ENCODE measurements at places on chromosomes 16 and 17.

DNA sequence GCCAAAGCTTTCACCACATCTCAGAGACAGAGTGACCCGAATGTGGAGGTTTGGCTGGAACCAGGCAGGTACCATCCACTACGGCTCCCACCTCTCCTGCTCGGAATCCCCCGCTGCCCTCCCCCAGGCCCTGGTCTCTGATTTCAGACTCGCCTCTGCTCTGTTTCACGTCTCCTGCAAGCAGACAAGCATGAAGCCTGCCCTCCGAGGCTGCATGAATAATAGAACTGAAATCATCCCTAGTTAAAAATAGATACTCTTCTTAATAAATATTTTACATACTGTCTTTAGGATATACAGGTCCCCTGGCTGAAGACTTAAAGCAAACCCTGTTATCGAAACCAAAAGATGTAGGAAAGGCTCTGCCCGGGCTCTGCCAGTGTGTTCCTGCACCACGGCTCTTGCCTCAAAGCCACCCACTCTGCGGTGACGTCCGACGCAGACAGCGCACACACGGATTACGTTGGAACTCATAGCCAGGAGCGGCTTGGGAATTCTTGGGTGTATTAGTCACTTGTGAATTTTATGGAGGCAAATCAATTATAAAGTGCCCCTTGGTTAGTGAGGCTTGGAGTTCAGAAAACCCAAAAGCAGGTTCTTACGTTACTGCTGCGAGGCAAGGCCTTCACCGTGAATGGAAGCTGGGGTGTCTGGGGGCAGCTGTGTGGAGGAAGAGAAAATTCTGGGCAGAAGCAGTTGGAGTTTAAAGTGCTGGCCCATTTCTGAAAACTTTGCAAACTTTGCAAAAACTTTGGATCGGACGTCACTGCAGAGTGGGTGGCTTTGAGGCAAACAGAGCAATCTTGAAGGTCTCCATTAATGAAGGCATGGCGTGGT lies 25.6 kb upstream of the NPTX1 start:
- no peak for DNase-seq

DNA sequence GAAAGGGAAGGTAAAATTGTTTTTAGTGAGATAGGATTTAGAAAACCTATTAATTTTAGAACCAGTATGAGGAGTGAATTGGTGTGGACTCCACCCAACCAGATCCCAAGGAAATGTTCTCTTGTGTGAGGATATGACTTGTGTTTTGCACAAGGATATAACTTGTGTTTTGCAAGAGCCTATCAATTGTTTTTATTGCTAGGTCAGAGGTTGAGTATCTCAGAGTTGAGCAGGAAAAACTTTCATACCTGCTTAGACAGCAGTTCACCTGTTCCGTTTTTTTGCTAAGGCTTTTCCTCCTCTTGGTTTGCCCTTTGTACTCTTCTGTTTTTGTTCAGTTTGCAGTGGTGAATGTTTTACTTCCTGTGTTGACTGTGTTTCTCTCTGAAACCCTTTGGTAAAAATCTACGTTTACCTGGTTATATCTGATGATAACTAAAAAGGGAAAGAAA lies 5.1 kb downstream of the NBR1 start:
- no peak for DNase-seq

DNA sequence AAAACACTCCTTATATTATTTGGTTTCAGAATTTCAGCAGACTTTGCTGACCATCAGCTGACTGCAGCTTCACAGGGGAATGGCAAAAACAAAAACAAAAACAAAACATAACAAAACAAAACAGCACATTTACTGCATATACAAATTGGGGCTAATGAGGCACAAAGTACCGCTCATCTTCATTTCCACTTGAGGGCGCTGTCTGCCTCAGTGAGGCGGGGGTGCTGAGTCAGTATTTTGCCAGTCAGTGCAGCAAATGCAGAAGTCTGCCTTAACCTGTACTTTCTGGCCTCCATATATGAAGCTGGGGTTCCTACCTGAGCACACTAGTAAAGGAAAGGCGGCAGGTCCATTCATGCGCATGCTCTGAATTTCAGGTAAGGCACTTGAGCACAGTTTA lies 13.5 kb upstream of the DYNLRB2 start:
- DNase-seq = no peak

DNA sequence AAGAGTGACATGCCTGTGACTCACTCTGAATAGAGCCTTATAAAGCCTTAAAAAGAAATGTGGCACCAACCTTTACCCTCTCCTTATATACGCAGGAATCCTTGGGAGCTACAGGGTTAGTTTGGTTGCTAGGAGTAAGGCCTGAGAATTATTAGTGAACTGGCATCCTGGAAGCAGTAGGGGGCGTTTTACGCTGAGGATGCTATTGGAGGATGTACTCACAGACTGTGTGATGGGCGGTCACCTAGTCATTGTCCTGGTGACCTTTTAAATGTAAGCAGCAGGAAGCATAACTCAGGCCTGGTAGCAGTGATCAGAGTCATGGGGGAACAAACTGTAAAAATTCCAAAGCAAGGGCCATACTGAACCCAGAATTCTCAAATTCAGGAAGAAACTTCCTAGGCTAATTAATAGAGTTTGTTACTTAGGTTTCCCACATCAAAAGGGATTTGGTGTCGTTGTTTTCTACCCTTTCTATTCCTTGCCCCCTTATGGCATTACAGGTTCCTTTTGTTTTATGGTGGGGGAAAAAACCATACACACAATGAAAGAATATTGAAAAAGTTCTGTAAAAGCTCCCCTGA lies 153.8 kb downstream of the SNX11 start:
- DNase-seq = no peak

DNA sequence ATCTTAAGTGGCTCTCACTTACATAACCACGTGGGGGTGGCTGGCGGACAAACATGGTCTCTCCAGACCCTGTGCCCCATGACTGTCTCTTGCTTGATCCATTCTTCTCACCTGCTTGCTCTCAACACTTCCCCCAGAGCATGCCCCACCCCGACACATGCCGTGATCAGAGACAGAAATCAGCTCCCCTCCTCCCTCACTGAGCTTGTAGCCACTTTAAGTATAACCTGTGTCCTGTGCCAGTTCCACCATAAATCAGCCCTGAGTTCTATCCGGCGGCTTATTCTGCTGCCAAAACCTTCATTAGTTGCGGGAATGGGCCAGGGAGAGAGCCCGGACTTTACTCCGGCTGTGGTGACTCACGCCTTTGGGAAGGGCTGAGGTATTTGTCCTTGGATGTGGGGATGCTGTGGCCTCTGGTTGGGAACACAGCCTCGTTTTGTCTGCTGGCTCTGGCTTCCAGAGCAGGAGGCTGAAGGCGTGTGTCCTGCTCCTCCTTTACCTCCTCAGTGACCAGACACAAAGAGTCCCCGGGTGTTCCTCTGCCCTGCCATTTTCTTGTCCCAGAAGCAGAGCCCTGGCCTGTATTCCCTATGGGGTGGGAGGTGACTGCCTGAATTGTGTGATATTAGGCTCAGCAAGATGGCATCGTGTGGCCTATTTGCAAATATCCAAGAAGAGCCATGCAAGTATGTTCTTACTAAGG lies 21.1 kb downstream of the ANKRD40 start:
- no peak for DNase-seq

GRCh38 chr17:32998887-32999228 lies 7.2 kb downstream of the SPACA3 start:
- peak; percentile 16 for DNase-seq

DNA sequence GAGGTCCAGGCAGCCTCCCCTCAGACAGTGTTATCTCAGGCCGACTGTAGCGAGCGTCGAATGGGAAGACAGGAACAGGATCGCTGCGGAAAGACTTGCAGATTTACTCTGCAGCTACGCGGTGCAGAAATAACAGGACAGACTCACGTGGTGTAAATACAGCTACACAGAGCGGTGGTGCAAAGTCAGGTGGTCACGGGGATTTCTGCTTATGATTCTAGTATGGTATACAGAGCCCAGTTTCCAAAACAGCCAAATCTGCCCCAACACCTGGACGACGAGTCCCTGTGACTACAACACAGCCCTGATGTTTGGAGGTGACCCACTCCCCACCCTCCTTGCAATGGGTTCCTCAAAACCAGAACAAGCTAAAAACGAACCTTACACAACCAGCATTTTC lies 40.6 kb upstream of the ABR start:
- no peak for DNase-seq

DNA sequence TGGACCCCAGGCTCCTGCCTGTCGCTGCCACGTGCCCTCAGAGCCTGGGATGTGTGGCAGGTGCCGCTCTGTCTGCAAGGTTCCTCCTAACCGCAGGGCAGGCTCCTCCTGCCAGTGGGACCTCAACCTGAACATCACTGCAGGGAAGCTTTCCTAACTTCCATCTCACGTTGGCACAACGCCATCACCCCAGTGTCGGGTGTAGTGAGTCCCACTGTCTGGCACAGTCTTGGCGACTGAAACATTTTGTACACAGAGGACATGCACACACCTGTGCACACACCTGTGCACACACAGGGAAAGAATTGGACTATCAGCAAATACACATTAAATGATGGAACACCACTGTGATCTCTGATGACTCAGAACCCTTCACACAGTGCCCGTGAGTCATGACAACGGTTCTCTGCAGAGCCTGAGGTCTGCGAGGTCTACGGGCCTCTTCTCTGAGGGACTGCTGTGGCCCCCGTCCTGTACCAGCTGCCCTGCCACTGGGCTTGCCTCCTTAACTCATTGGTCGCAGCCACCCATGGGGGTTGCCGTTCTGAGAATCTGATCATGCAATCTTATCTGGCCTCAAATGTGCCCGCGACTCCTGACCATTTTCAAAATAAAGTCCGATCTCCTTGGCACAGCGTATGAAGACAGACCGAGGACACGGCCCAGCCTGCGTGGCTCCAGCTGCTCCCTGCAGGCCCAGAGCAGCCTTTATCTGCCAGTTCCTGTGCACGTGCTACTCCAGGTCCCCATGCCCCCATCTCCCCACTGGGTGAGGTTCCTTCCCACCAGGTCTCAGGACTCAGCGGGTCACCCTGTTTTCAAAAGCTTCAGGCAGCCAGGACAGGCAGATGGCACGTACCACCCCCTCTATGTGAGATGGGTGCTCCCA lies 7.6 kb downstream of the CCDC57 start:
- DNase-seq = no peak

DNA sequence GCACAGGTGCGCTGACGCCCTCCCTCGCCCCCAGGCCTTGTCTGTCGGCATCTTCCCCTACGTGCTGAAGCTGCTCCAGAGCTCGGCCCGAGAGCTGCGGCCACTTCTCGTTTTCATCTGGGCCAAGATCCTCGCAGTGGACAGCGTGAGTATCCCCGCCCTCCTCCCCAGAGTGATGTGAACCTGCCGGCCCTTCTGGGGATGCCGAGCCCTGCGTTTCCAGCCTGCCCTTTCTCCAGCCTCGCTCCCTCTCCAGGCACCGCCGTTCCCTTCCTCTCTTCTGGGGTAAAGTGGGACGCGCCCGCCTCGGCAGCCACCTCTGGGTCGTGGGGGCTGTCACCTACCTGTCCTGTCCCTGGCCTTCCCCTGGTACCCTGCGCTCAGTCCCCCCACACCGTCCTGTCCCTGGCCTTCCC lies 133.9 kb upstream of the CHMP6 start:
- no peak for DNase-seq

- no peak for DNase-seq
Observed at GRCh38 chr16:66889622-66890021, 9.3 kb downstream of the PDP2 start.

DNA sequence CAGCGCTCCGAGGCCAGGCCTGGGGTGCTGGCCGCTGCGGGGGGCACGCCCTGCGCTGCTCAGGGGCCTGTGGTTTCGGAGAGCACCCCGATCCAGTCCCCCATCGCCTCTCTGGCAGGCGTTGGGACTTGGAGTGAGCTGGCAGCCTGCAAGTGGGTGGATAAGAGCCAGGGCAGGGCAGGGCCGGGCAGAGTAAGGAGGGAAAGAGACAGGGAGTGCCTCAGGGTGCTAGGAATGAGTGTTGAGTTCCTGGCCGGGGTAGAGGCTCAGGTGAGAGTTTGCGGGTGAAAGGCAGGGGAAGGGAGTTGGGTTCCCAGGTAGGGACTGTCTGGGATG lies 1.3 kb downstream of the CDH13 start:
- no peak for DNase-seq

GRCh38 chr17:82475458-82475857 lies 16.9 kb downstream of the NARF start:
- DNase-seq = no peak

DNA sequence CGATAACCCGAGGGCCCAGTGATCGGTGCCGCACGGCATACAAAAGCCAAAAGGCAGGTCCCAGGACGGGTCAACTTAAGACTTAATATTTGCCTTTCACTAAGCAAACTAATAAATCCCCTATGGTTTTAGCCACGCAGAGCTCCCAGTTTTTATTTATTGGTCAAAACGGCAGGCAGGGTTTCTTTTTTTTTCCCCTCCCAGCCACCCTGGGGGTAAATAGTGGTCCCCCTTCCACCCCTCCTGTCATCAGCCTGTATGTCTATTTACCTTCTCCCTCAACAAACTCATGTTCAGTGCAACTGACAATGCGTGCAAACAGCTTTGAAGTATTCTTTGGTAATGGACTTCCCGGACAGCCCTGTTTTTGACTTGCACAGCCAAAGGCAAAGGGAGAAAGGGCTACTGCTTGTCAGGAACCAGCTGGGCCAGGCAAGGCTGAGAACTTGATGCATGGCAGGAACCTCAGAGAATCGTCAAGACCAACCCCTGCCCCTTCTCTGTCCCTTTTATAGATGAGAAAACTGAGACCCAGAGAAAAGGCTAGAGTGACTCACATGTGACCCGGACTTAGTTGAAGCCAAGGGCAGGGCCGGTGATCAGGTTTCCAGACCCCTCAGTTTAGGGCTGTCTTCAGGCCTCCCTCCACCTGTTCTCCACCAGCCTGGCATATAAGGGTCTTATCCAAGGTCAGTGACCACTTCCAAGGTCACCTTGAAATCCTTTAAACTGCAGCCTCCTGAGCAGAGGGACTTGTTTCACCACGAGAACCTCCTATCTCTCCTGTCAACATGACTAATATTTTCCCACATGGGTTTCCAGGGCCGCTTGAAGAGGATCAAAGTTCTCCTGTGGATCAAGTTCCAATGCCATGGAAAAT lies 279.0 kb downstream of the SOX9 start:
- no peak for DNase-seq
